Upper lobe of left lung (tissue), 6 donors: ENCODE measurements at places on chromosomes 7 and 10. TPM values are rescaled to one million over a fixed set of nuclear protein-coding genes. Genes with fewer than 3 reads are reported as not detected.

LIPN gene
- total RNA-seq: 1.0 TPM

METTL27 gene
- total RNA-seq: 8.3 TPM

FAM3C gene
- total RNA-seq: 18.4 TPM

AKR1D1 gene
- not detected for total RNA-seq

GRCh38 chr10:32961895-32962369 lies 3.9 kb upstream of the ITGB1 start:
- no peak for DNase-seq

DNA sequence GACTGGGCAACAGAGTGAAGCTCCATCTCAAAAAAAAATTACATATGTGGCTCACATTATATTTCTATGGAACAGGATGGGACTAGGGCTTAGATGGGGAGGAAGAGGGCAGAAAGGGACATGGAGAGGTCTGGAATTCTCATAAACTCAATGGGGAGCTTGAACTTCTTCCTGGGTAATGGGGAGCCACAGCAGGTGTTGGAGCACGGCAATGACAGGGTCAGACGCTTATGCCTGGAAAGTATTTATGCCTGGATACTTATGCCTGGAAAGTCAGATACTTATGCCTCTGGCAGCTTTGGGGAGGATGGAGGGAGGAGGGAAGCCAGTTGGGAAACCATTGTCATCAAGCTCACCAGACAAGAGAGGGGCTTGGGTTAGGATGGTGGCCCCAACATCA lies 36.8 kb downstream of the TMEM130 start:
- no peak for DNase-seq
